ENCODE measurements at places on chromosomes 3 and 15.
A peak's percentile ranks its signal among the peaks of the same experiment; 100 is the strongest.

- DNase-seq: no peak
Measured at GRCh38 chr3:106058475-106058874, 189.7 kb upstream of the CBLB start.

- no peak for DNase-seq
Measured at GRCh38 chr3:73491287-73491662, 133.5 kb downstream of the PDZRN3 start.

GRCh38 chr3:188874576-188874975 lies 297.2 kb upstream of the TPRG1 start:
- DNase-seq: no peak

DNA sequence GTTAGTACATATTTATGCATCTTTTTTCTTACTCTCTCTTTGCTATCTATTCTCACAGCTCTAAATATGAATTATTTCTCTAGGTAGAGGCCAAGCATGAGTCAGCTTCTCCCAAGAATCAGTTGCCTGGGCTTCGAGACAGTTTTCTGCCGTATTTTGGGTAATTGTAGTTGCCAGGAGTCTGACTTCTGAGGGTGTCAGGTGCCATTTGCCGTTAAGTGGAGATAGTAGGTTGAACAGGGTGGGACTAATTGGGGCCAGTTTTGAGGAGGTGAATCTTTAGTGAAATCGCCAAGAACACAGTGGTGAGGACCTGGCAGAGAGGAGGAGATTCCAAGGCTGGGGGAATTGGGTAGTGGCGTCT lies 7.8 kb upstream of the NRROS start:
- no peak for DNase-seq

GRCh38 chr3:152922554-152922953 lies 87.6 kb downstream of the P2RY1 start:
- no peak for DNase-seq

DNA sequence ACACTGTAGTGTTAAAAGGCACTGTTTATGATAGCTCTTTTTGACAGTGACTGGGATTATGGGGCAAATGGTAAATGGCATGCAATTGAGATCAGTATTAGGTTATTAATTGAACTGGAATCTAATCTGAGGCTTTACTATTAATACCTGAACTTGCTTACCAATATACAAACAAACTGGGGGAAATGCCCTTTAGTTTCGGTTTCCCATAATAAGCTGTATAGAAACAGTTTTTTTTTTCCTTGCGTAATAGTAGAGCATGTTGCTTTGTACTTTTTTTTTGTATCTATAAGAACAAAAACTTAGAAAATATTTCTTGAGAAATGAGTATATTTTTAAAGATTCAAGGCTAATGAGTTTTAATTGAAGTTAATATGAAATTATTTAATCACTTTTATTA lies 95.0 kb downstream of the FNDC3B start:
- DNase-seq: no peak

DNA sequence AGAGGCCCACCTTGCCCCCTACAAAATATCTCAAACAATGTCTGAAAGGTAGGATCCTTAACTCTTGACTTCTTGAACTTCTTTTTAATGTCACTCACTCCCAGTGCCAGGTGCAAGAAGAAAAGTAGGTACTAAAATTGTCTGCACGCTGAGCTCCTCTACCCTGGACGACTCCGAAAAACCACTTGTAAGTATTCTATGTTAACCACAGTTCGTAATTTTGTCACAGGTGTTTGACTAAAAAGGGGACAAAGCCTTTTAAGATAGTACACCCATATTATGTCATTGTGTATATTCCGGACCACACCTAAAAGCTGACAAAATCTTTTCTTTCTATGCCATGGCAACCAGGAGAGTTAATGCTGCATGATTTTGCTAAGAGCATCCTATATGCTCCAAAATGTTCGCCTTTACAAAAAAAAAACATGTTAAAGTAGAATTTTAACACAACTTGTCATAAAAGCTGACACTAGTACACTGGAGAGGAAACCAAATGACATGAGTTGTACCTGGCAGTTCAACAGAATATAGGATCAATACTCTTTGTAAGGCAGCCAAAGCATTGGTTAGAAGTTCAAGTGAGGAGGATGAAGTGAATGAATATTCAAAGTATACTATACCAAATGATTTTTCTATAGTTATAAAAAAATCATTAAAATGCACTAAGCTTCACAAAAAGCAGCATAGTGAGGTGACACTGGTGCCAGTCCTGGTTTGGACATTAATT lies 210.5 kb downstream of the FOXP1 start:
- no peak for DNase-seq

DNA sequence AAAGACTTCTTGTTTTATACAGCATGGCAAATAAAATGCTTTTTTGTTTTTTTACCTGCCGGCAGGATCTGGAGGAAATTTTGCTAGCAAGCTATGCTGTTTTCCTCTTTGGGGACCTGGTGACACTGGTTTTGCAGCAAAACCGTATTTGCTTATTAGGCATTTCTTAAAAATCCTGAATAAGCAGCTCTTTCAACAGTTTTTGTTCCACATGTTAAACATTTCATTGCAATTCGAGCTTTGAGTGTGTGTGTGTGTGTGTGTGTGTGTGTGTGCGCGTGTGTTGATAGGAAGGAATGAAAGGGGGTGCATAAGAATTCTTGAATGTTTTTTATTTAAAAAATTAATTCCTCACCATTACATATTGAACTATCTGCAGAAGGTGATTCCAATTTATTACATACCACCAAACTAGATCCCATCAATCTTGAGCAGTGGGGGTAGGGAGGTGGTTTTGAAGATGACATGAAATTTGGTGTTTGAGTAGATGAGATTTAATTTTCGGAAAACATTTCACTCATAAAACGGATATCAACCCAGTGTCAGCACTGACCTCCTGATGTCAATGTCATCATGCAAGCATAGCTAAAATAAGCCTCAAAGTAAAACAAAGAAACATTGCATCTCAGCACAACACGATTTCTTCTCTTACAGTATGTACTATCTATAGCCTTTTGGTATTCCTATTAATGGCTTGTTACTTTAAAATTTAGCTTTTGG lies 17.3 kb downstream of the ZBTB38 start:
- no peak for DNase-seq

GRCh38 chr3:155420881-155421486 lies 127.5 kb upstream of the STRIT1 start:
- DNase-seq: no peak

DNA sequence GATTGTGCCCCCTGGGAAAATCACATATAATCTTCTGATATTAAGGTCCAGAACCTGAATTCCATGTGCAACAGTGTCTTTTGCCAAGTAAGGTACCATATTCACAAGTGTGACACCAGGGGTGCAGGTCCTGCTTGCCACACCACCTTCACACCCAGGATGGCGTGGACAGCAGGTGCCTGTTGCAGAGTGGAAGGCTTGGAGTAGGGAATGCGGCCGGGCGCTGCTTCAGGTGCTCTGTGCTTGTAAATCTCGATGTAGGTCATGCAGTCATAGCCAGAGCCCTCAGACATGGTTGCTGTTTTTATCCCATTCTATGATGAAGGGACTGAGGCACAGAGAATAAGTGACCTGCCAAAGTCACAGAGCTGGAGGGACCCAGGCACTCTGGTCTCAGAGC lies 34.5 kb upstream of the GABRG3 start:
- no peak for DNase-seq

DNA sequence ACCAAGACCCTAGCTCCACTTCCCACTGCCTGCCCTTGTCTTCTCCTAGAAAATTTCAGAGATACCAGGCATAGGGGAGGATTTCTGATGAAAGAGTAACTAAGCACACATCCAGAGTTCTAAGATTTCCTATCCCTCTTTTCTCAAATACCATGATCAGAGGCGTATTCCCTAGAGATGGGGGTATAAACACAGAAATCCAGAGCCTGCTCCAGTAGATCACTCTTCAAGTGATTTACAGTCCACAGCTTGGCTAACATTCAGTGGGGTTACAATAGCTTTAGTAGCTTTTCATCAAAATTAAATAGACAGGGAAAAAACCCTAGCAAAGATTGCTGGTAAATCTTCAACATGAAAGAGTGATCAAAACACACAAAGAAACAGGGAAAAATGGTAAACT lies 800.7 kb upstream of the GRM7 start:
- no peak for DNase-seq

DNA sequence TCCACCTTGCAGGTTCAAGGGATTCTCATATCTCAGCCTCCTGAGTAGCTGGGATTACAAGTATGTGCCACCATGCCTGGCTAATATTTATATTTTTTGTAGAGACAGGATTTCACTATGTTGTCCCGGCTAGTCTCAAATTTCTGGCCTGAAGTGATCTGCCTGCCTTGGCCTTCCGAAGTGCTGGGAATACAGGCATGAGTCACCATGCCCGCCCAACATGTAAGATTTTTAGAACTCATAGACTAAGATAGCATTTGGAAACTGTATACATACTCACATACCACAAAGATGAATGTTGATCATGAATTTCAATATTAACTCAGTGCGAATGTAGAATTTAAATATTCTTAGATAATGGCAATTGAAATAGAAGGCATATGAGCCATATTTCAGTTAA lies 718.9 kb downstream of the NLGN1 start:
- no peak for DNase-seq

DNA sequence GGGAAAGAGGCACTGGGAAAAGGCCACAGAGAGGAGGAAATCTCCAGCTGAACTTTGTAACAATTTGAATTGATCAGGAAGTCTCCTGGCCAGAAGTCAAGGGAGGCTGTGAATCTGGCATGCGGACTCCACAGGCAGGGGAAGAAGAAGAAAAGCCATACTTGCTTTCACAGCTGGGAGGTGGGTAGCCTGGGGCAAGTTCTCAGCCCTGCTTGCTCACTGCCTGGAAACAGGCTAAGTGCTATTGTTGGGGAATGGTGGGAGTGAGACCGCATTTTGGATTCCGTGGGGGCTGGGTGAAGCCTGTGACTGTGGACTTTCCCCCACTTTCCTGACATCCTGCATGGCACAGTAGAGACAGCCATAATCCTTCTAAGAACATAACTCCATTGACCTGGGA lies 168.8 kb upstream of the CD96 start:
- DNase-seq: no peak

- no peak for DNase-seq
Measured at GRCh38 chr3:185815391-185816282, 9.2 kb downstream of the IGF2BP2 start.

DNA sequence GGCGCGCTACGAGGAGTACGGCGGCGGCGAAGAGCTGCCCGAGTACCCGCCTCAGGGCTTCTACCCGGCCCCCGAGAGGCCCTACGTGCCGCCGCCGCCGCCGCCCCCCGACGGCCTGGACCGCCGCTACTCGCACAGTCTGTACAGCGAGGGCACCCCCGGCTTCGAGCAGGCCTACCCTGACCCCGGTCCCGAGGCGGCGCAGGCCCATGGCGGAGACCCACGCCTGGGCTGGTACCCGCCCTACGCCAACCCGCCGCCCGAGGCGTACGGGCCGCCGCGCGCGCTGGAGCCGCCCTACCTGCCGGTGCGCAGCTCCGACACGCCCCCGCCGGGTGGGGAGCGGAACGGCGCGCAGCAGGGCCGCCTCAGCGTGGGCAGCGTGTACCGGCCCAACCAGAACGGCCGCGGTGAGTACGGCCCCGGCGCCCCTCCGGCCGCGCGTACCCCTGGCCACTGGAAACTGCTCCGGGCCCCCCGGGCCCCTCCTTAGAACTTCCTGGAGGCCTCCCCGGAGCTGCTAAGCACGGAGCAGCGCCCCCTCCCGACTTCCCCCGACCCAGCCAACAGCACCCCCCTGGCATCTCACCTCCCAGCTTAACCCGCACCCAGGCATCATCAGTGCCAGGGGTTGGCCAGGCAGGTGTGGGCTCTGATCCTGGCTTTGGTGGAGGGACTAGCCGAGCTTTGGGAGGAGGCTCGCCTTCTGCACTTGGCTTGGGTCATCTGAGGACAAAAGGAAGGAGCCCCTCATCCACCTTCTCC lies 1.4 kb downstream of the LOXL1 start:
- peak; percentile 76 for DNase-seq

DNA sequence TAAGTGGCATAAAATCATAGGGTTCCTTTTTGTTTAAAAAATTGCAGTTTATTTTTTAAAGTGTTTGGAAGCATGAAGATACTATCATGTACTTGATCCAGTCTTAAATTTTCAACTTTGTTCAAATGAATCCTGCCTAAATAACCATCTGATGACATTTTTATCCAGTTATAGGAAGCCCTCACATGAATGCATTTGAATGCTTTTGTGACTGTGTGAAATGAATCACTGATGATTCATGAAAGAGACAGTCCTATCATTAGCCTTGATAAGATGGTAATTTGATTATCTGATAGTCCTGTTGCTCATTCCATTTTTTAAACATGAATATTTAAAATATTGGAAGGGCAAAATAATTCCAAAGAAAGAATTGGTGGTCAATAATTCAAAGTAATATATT lies 401.9 kb upstream of the ROBO2 start:
- DNase-seq: no peak

- no peak for DNase-seq
Measured at GRCh38 chr3:73536952-73537351, 87.8 kb downstream of the PDZRN3 start.

DNA sequence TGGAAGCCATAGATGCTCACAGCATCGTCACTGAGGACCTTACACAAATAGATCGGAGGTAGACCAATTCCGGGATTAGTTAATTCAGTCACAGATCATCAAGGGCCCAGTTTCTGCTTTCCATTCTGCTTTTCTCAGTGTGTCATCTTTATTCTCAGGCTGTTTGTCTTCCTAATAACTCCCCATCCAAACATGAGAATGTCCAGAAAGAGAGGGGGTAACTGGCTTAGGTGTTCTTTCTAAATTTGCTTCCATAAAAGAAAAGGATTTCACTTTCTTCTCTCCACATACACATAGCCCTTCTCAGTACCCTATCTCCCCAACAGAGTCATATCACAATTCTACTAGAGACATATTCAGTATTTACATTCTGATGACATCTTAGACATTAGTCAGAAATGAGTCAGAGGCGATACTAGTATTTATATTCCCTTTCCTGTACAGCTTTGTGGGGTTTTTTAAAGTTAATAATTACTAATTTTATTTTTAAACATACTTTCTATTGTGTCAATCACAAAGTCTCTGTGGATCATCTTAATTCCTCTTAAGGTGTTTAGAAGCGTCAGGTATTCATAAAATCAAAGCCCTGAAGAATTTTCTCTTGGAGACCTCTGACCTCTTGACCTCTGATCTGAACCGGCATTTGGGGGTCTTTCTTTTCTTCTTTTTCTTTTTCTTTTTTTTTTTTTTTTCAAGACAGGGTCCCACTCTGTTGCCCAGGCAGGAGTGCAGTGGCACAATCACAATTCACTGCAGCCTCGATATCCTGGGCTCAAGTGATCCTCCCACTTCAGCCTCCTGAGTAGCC lies 24.3 kb upstream of the IL12A start:
- no peak for DNase-seq

GRCh38 chr3:43053291-43053690 lies 52.6 kb downstream of the POMGNT2 start:
- no peak for DNase-seq

DNA sequence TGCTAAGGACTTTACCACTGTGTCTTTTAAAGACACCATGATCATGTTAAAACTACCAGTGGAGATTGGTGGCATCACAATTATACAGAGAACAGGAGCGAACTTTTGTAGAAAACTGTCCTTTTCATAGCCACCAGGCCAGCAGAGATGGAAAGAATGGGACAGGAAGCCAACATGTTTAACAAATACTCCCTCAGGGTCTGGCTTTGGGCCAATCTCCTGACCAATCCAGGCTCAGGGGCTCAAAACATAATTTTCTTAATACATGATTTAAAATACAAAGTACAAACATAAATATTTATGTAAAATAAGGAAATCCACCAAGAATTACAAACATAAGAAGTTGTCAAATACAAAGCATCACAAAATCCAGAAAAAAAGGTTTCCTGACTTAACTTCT lies 266.0 kb downstream of the VPS13C start:
- DNase-seq: no peak
